ENCODE measurements at places on chromosomes 13 and 19.
A peak's percentile ranks its signal among the peaks of the same experiment; 100 is the strongest.

DNA sequence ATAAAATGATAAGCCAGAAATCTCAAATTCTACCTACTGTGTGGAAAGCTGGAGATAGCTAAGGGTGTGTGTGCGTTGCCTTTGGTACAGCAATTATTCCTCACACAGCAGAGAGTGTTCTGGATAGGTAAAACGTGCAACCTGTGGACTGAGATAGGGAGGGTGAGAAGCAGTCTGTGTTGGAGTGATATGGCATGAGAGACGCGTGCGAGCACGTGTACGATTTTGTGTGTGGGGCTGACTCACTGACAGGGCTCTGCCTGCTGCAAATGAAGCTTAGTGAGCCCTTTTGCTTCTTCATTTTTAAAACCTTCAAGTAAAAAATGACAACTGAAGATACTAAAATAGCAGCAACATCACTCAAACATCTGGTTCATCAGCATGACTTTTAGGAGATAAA, 35.7 kb upstream of the SLC10A2 start:
- no peak for DNase-seq

DNA sequence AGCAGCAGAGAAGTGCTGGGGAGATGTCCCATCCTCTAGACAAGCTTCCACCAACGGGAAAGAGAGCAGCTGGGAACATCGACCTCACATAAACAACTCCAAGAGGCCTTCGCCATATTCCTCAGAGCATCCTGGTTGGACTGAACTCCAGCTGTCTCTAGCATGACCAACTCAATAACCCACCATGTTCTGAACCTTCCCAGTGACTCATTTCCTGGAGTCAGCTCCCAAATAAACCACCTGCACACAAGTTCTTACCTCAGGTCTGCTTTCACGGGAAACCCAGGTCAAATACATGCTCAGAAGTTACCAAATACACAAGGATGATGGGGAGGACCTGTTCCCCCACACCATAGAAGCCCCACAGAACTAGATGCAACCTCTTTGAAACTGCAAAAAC, 878.5 kb downstream of the UQCRFS1 start:
- no peak for DNase-seq

GRCh38 chr19:55611983-55612645, 6.7 kb downstream of the ZNF865 start:
- no peak for DNase-seq

DNA sequence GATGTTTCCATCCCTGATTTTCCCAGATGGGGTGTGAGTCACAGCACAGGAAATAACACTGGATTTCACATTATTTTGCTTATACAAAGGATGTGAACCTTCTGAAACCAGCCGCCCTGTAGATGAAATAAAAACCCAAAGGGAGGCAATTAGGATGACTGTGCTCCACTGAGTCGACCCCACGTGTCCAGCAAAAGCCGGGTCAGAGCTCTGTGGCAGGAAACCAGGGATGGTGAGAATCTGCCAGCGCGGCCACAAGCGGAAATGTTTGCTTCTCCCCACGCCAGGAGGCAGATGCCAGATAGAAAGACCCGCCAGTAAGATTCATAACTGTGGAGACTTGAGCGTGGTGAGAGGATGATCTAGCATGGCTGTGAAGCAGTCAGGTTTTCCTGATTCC, 764.4 kb downstream of the LIG4 start:
- no peak for DNase-seq

- no peak for DNase-seq
Measured at GRCh38 chr13:62875118-62875640, 1459.5 kb upstream of the PCDH20 start.

- DNase-seq, result no peak
Measured at GRCh38 chr13:109743706-109744453, 42.5 kb downstream of the IRS2 start.

DNA sequence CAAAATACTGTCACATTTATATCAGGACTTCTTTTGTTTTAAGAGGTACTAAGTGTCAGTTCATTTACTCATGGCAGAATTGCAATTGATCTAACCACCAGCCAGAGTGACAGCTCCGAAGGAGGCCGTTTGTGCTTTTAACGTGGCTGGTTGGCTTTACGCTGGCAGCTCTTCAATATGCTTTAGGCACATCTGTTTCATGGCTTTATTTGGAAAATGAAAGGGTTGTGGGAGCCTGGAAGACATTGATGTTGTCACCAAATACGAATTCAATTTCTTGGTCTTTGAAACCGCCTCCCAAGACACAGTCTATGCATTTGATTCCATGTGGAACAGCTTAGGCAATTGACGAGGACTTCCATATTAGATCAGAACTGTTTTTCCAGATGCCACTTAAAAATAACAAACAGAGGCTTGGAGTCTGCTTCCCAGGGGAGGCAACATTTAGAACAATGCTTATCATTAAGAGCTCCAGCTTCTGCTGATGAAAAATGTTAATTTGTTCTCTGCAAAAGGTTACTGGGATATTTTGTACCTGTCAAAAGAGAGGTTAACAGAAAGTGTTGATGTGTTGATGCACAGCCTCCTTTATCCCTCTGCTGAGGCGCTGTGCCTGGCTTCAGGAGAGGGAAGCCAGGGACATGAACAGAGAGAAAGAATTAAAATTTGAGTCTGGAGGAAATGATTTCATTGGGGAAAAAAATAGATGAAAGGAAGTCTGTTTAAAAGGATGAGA, 64.0 kb upstream of the TNFRSF19 start:
- DNase-seq, result no peak

GRCh38 chr19:597406-598315, 8.0 kb downstream of the HCN2 start:
- no peak for DNase-seq

GRCh38 chr19:13040232-13040947, 45.1 kb downstream of the NFIX start:
- DNase-seq, result no peak

GRCh38 chr13:45728759-45729158, 26.6 kb downstream of the CBY2 start:
- no peak for DNase-seq

DNA sequence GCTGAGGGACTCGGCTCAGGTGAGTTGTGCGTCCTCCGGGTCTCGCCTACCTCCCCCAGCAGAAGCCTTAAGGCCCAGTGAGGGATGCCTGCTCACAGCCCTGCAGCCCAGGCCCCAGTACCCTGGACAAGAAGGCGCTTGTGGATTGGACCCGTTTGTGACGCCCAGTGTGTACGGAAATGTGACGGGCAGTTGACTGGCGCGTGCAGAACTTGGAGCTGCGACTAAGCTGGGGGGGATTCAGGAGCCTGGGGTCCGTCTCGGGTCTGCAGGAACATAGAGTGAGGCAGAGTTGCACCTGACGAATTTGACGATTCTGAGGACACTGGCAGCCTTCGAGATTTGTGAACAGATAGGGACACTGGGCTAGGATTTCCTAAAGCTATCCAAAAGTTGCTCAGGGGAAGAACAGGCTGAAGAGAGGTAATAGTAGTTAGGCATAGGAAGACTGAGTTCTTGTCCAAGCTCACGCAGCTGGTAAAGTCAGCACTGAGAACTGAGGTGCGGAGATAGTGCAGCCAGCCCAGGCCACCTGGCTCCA, 519 bp downstream of the ZNF551 start:
- DNase-seq, result no peak

DNA sequence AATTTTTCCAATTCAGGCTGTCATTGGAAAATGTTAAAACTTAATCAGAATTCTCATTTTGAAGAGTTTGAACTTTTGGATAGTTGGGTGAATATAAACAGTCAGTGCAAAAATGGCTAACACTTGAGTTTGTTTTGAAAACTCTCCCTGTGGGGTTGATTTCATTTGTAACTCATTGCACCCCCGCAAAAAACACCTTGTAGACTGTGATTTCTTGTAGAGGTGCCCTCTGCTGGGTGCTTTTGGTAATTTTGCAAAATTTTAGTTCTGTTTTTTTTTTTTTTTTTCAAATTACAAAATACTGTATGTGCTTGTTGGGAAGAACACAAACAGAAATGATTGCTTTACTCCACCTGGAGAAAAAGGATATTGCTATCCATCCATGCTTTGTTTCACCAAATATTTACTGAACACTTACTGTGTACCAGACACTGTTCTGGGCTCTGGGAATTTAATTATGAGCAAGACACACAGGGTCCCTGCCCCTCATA, 28.2 kb upstream of the GPI start:
- no peak for DNase-seq

DNA sequence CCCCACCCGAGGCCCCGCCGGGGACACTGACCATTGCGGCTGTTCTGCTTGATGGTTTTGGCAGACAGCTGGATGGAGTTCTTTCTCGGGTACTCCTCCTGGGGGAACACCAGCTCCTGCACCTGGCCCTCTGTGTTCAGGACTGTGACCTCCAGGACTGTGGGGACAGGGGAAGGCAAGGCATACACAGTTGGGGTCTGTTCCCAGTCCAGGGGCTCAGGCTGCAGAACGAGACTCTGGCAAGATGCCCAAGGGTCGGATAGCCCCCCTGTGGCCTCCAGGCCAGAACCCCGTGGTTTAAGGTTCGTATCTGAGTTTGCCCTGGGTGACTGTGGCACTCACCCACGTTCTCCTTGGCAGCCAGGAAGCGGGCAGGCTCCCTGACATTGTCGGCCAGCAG, 22.7 kb upstream of the ASF1B start:
- no peak for DNase-seq

DNA sequence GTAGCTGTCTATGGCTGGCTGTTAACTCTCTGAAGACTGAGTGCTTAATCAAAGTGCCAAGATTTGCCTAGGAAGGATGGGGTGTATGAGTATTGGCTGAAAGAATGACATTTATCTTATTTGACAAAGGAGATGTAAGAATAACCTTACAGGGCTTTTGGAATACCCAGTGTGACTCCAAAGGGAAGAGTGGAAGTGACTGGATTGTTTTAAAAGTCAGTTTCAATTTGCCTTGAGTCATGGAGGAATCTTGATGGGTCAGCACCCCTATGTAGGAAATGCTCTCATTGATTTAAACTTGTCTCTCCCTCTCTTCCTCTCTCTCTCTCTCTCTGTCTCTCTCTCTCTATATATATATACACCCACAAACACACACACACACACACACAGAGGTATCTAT, 118.4 kb upstream of the CLDN10 start:
- no peak for DNase-seq

DNA sequence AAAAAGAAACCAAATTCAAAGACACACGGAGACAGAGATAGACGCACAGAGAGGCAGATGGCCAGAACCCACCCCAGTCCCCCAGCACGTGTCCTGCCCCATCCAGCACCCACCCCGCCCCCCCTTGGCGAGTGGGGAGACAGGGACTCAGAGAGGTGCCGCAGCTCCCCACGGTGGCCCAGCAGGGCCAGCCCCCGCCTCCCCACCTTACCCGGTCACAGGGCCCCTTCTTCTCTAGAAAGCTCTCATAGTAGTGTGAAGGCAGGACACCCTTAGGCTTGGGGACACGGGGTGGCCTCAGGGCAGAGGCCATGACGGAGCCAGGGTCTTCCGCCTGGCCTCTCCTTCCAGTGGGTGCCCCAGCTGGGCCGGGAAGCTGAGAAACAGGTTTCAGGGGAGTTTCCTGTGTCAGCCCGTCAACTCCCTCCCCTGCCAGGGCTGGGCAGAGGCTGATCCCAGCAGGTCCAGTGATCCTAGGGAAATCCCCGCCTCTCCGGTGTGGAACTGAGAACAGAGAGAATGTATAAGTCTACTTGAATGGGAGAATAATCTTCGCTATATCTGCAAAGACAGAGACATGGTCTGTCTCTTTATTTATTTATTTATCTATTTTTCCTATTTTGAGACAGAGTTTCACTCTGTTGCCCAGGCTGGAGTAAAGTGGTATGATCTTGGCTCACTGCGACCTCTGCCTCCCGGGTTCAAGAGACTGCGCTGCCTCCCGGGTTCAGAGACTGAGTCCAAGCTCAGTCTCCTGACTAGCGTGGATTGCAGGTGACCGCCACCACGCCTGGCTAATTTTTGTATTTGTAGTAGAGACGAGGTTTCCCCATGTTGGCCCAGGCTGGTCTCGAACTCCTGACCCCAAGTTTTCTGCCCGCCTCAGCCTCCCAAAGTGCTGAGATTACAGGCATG, at the start of gene STAP2:
Gene STAP2, minus strand, starts transcription at position 387 of the 915 bp plus-strand sequence. Its CDS starts 74 bp downstream, at position 313.
- no peak for DNase-seq

DNA sequence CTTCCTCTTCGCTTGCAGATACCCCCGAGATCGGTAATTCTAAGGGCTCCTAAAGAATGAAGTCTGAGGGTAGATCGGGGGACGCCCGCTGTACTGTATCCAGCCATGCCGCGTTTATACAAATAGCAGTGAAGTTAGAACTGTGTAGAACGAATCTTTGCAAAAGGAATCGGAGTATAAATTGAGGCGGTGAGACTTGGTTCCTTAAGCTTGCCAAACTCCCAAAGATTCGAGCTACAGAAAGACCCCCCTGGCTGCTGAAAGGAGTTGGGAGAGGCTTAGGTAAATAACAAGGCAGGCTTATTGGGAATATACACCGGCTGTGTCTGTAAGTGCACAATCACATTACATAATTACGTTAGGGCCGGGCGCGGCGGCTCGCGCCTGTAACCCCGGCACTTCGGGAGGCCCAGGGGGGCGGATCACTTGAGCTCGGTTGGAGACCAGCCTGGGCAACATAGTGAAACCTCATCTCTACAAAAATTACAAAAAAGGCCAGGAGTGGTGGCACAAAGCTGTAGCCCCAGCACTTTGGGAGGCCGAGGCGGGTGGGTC, 12.2 kb downstream of the TMEM160 start:
- no peak for DNase-seq

GRCh38 chr13:49300739-49301589, 53.2 kb downstream of the CDADC1 start:
- DNase-seq, result peak; percentile 65

GRCh38 chr19:48392860-48393558, 459 bp upstream of the GRIN2D start:
- DNase-seq, result no peak

DNA sequence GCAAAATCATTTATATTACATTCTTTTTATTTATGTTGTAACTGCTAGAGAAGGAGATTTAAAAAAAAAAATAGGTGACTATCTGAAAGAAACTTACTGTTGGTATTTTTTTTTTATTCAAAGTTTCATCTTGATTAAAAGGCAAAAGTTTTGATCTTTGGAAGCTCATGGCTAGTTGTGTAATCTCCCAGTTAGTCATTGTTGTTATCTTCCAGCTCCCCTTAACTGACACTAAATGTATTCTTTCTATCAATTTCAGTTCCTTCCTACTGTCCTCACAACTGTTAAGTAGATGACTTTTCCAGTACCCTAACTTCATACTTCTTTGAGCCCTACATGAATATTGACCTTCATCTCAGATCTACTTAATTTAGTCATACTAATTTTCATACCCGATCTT, 71.1 kb downstream of the PIBF1 start:
- DNase-seq, result no peak

All from activated CD4-positive, alpha-beta T cell treated with anti-CD3 and anti-CD28 coated beads, Interleukin-2, amount 50 U/mL, for 24 hours (primary cell).